ENCODE measurements at places on chromosomes 12 and 14. TPM values are rescaled to one million over a fixed set of nuclear protein-coding genes. Genes with fewer than 3 reads are reported as not detected.

The MYH6 gene
- not detected for total RNA-seq

The LRTM2 gene
- not detected for total RNA-seq

The SERPINA9 gene
- not detected for total RNA-seq

The CLMN gene
- total RNA-seq: 5.8 TPM
